ENCODE measurements at places on chromosomes 16 and 17.

DNA sequence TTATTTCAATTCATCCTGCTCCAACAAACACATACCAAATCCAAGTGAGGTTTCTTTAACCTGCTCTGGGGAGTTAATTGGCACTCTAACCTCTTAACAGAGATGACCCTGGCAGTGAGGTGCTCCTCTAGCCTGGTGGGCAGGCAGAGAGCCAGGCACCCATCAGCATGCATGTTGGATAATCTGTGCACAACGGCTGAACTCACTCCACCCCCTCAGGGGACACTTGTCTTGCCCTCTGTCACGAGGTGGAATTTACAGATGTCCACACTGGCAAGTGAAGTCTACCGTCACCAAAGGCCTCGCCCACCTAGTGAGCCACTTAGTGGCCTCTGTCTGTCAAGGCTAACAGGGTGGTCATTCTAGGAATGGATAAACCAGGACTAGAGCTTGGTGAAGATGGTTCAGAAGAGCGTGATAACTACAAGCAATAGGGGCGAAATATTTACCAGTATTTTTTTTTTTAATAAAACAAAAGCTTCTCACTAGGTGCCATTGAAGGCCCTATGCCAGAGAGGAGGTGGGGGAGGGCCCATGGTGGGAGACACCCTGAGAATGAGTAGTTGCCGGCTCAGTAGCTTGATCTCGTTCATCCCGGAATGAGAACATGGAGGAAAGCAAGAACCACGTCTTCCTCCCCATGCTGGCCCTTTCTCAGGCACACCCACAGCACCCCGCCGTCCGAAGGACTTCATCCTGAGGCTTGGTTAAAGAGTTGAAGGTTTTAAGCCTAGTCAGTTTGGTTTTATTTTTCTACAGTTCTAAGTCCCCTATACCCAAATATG, 25.2 kb downstream of the PLD6 start:
- DNase-seq, result no peak

DNA sequence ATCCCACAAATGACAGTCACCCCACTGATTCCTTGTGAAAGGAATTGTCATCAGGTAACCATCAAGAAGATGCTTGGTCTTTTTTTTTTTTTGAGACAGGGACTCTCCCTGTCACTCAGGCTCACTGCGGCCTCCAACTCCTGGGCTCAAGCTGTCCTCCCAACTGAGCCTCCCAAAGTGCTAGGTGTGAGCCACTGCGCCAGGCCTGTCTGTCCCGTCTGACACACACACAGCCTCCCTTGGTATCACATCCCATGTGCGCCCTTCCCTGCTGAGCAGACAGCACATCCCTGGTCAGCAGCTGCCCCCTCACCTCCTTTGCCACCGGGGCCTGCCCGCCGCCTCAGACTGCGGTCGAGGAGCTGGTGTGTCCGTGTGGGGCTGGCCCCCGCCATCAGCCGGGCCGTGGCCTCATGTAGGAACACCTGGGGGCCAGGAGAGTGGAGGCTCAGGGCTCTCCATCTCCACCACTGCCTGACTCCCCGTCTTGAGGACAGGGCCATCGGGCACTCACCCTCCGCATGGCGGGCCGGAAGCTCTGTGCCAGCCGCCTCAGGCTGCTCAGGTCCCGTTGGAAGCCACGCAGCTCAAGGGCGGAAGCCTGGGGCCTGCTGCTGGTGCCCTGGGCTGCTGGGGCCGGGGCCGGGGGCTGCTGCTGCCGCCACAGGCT, 23.6 kb downstream of the SREBF1 start:
- no peak for DNase-seq

GRCh38 chr16:50717091-50717490, 23.7 kb downstream of the NOD2 start:
- no peak for DNase-seq

- DNase-seq, result no peak
These were observed 40.0 kb upstream of the GSE1 start for GRCh38 chr16:85573045-85573695.

DNA sequence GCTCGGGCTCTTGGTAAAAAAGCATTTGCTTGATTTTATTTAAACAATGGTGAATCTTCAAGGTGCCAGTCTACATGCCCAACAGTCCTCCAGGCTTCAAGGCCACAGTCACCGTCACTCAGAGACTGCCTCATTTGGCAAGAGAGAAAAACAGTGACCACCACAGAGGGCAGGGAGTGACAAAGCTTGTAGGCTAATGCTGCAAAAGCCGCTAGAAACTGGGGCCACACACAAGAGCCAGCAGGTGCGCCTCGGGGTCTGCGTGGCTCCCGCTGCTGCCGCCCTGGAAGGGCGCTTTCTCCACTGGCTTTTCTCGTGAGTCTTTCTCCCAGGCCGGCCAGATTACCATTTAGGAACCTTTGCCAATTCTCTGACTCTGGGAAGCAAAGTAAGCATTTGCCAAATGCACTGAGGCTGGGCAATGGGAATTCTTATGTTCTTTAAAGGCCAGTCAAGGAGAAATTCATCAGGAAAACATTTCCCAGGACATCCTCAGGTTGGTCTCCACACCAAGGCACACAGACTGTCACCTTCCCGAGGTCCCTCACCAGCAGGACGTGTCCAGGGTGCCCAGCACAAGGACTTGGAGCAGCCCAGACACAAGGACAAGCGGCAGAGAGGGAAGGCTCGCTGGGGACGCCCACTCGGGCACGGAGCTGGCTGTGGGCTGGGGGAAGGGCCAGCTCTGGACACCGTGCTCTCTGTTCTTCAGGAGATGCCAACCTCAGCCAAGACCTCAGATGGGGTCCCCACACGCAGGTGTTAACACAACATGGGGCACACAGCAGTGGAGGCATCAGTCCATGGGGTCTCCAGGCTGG, 12.5 kb upstream of the C16orf95 start:
- no peak for DNase-seq

DNA sequence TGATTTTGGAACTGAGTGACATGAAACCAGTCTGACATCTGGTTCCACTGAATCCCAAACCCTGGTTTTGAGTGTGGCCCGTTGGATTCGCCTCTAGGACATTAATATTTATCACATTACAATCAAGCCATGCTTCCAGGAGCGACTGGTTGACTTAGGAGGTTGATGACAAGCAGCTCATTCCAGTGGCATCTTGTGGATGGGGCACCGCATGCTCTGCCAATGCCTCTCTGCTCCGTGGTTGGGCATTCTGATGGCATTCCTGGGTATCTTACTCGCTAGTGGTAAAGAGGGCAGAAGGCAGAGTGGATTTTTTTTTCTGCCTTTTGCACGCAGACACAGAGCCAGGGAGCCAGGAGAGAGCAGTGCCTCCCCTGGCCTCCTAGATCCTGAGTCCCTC, 31.4 kb downstream of the CACNG4 start:
- DNase-seq, result no peak

DNA sequence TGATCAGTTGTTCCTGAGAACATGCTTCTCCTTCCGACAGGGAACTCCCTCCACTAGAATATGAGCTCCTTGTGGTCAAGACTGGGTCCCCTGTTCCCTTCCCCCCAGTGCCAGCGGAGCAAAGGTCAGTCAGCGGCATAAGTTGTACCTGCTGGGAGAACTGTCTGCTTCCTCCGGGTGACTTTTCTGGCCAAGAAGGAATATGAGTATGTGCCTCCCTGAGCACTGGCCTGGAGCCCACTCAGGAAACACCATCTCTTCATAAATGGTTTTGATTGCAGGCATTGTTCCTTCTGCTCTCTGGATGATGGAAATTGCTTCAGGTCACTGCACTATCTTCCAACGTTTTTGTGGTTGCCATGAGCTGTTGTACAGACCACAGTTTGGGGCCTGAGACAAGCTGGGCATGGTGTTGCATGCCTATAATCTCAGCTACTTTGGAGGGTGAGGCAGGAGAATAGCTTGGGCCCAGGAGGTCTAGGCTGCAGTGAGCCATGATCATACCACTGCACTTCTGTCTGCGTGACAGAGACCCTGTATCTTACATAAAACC, 2.9 kb upstream of the P4HB start:
- DNase-seq, result no peak

DNA sequence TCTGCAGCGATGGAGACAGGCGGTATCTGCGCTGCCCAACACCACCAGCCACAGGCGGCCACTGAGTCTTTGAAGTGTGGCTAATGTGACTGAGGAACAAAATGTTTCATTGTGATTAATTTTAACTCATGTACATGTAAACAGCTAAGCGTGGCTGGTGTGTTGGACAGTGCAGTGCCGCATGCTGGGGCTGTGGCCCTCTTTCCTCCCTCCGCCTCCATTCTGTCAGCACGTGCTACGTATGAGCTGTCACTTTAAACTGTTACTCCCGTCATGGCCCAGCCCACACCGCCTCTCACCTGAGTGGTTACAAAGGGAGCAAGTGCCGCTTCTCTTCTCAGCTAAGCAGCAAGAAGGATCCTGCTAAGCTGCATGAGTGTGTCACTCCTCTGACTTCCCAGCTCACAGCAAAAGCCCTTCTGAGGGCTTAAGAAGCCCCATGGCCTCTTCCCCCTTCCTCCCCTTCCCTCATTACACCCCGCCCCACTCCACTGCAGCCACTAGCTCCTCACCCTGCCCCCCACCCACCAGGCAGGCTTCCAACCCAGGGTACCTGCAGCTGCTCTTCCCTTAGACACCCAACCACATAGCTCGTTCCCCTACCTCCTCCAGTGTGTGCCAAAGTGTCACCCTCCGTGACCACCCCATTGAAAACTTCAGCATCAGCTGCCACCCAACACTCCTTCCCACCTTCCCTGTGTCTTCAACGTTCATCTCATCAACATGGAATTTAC, 15.0 kb downstream of the HASPIN start:
- no peak for DNase-seq

DNA sequence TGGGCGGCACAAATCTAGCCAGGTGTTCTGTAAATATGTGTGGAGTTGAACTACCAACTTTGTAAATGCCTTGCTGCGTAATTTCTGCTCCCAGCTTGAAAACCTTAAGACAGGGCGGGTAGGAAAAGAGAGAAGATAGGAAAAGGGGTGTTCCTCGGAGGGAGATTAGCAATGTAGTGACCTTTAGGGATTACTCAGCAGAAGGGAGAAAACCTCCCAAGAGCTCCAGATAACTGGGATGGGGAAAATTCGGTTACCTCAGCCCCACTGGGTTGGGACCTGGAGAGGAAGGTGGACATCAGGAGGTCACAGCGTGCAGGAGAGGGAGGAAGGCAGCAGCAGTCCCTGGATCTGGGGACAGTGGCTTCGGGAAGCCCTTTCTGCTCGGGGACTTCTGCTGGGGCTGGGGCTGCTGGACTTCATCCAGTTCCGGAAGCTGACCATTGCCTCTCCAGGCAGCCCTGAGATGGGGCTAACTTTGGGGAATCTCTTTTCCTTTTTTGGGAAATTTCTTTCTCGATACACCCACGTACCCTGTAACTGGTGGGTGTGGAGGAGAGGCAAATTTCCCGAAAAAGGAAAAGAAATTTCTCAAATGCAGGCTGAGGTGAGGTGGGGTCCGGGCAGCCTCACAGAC, 39.2 kb downstream of the MPRIP start:
- peak; percentile 47 for DNase-seq
